ENCODE measurements at places on chromosomes 5 and 9.

DNA sequence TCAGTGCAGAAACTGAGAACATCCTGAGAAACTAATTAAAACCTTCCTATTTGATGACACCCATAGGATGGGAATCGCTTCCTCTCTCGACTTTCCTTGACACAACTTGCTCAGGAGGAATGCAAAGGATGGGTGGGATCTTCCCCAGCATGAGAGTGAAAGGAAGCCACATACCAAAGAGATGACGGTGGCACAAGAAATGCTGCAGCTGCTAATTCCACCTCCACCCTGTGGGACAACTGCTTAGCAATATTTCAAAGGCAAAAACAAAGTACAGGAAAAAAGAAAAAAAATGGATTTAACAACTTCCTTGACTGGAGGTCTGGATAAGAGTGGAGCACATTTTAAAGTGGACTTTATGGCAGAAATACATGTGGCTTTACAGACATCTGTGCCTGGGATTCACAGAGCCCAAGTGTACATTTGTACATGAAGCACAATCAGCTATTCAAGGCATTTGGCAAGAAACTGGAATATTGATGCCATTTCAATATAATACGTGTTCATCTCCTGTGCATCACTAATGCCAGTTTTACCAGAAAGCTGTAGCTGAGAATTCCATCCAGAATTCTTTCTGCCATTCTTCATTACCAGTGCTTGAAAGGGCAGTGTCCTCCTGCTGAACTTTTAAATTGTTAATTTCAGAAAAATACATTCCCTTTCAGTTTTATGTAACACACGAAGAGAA is 359.2 kb upstream of the ACTBL2 start:
- no peak for DNase-seq

- no peak for DNase-seq
These were observed 112.8 kb upstream of the SPOCK1 start for GRCh38 chr5:137611794-137612435.

GRCh38 chr9:34451135-34451534 is 7.2 kb downstream of the FAM219A start:
- no peak for DNase-seq

DNA sequence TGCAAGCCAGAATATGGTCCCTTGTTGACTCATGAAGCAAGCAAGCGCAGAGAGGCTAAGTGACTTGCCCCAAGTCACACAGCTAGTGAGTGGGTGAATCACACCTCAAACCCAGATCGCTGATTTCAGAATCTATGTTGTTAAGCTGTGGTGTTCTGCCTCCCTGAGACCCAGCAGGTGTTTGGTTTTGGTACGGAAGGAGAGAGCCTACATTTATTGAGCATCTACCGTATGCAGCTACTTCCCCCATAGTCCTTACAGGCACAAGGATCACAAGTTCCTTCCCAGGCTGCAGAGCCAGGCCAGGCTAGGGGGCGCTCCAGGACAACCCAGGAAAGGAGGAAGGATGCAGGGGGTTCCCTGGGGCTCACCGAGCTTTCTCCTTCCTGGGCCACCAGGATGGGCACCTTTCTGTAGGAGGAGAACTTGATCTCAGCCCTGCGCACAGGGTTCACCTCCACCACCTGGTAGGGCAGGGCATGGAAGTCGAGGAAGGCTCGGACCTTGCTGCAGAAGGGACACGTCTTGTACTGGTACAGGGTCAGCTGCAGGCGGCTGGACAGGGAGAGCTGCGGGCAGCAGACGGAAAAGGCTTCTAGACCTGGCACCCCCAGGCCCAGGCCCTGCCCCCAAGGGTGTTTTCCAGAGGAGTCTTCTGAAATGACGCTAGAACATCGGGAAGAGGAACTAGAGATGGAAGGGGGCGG is 2.5 kb downstream of the PTGES2 start:
- no peak for DNase-seq

DNA sequence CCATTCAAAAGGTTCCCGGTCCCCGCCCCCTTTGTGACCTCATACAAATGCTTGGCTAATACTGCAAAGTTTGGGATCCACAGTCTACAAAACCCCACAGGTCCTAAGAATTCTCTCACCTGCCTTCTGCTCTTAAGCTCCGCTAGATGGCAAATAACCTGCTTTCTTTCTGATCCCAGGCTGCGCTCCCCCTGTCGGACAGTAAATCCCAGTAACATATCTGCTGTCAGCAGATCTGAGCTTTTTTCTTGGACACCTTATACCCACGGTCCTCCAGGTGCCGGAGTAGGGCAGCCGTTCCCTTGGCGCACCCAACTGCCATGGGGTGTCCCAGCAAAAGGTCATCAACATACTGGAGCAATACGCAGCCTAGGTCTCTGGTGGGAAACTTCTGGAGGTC is 39.0 kb upstream of the PPP1R26 start:
- DNase-seq = no peak

DNA sequence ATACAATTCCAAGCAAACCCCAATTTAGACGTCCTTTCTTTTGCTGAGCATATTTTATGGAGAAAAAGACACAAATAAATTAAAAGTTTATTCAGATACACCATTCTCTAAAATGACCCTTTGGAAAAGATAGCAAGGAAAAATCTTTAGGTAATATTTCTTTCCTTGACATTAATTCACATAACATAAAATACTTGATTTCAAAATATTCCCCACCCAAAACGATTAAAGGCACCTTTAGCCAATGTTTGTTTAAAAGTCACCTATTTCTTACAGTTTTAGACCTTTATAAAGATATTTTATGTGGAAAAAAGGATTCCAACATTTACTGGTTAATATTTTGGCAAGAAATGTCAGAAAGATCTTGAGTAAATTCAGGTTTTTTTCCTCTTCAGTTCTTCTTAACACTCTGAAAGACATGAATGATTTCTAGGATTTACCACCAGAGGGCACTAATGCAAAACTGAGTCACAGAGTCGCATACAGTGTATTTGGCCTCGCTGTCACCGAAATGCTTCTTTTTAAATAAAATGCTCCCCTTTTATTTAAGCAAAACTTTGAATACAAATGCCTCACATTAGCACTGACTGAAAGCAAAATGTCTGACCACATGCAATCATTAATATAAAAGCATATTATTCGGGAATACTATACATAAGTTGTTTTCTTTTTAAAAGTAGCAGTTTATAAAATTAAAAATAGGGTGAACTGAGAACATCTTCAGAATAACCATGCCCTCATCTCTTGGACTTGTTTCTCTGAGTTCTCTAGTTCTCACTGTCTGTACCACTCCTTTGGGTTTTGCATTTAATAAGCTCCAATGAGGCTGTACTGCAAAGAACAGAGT is 122.5 kb downstream of the SLC1A3 start:
- DNase-seq = no peak

GRCh38 chr5:180096616-180097015 is 25.1 kb upstream of the RNF130 start:
- DNase-seq = no peak

DNA sequence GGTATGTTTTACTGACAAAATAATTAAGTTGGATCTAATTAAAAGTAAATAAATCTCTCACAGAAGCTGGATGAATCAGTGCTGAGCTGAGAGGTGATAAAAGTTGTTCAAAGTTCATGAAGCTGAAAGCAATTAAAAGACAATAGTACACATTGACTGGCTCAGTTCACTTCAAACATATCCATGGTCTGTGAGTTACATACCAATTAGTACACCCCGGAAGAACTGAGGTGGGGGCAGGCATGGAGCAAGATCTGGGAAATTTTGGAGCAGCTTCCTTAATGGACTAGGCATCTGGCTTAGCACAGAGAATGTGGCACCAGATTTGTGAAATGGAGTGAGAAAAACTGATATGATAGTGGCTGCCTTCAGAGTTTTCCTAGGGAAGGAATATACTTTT is 152.7 kb downstream of the ATP10B start:
- DNase-seq = no peak
